ENCODE measurements at places on chromosomes 3 and 15.

DNA sequence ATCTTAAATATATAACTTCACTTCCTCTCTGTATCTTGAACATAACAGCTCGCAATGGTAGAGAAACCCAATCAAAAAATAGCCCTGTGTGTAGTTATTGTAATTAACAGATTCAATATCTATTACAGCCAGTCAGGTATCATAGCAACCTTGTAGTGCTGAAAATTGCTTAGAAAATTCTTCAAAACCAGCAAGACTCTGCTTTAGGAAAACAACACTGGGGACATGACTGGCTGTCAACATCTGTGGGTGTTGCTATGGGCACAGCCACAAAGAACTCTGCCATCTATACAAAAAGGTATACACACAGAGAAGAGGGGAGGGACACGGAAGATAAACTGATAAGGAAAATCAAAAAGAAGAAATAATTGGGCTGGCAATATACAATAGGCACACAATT lies 101.2 kb downstream of the WDR72 start:
- no peak for DNase-seq

DNA sequence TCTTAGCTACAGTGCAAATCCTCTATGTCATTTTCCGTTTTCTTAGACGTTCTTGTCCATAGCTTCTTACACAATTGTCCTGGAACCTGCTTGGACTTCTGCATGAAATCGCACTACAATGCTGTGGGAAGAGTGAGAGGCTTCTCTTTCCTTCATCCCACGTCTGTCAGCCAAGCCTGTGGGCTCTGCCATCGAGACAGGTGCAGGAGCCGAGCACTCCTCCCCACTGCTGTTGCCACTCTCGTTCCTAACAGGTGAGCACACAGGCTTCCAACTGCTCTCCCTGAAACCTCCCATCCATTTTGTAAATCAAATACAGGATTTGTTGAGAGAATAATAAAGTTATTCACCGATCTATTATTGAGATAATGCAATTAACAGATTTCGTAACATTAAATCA lies 23.5 kb downstream of the ZXDC start:
- DNase-seq = no peak

- no peak for DNase-seq
These were observed 13.1 kb upstream of the SKIC8 start for GRCh38 chr15:78312536-78312935.

DNA sequence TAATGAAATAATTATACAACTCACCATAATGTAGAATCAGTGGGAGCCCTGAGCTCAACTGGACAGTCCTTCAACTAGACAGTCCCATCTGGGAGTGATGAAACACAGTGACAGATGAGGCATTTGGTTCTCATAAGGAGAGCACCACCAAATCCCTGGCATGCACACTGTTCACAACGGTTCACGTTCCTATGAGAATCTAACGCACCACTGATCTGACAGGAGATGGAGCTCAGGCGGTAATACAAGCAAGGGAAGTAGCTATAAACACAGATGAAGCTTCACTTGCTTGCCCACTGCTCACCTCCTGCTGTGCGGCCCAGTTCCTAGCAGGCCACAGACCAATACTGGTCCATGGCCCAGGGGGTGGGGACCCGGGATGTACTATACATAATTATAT lies 17.0 kb downstream of the PRKAR2A start:
- no peak for DNase-seq

DNA sequence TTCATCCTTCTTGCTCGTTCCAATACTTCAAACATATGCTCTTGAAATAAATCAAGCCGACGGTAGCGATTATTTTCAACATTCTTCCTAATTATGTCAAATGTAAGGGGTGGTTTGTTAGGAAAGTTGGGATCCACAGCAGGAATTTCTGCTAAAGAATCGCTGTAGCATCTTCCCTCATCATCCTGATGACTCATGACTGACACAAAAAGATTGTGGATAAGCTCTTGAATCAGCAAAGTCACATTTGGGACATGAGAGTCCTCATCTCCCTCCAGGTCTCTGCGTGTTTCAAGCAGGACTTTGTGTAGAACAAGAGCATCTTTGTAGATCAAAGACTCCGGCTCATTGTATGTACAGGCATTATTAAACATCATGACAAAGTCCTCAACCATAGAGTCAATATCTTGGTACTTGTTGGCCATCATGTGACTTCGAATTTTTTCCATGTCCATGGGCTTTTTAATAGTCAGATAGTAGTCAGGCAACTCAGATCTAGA lies 73.0 kb downstream of the UQCC5 start:
- no peak for DNase-seq

- DNase-seq = no peak
These were observed 521.9 kb upstream of the GOLIM4 start for GRCh38 chr3:168617658-168618057.

- DNase-seq = no peak
These were observed 11.2 kb downstream of the LRRK1 start for GRCh38 chr15:100930306-100930848.

- DNase-seq = no peak
These were observed 59.2 kb downstream of the RFX7 start for GRCh38 chr15:56184516-56184915.

DNA sequence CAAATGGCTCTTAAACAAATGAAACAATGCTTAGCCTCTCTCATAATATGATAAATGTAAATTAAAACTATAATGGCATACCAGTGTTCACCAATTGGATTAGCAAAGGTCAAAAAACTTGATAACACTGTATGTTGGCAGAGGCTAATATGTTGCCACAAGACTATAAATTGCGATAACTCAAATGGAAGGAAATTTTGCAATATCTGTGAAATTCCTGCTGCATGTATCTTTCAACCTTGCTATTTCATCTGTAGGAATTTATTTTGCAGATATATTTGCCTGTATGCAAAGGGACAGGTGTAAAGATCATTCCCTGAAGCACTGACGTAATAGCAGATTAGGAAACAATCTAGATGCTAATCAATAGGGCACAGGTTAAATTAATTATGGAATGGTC lies 191.4 kb upstream of the EIF1B start:
- no peak for DNase-seq

GRCh38 chr15:82305621-82306048 lies 43.0 kb downstream of the SAXO2 start:
- peak; percentile 6 for DNase-seq

All from HAP-1 (cell line).